ENCODE measurements at places on chromosomes 4 and X. TPM values are rescaled to one million over a fixed set of nuclear protein-coding genes. Genes with fewer than 3 reads are reported as not detected.

GYPB gene
- not detected for total RNA-seq

DNA sequence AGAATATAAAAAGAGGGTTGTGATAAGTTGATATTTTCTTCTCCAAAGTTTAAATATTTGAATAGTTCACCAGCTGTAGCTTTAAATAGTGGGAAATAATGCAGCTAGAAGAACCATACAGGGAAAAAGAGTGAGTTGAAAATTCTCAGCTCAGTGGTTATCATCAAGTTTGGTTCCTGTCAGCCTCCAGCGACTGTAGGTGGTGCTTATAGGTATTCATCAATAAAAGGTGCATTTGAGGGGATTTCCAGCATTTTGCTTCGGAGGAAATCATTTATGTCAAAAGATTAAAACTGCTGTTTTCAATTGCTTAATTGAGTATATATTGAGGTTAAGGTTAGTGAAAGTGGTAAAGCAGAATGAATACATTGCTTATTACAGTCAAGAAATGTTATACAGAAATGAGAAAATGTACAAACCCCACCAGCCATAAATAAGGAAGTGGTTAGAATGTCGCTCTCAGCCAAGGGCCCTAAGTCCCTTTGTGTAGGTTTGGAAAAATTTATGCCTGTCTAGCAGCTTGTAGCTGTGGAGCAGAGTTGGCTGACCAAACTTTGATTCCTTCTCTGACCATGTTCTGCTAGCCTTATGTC lies 532.9 kb upstream of the FTHL17 start:
- no peaks in the 10 kb centered on the region for H3K4me1 ChIP-seq
- no peak overlapping the region for H3K27ac ChIP-seq

NEIL3 gene
- 12.0 TPM for total RNA-seq

- H3K4me3 ChIP-seq, result no peak overlapping the region
- H3K27ac ChIP-seq, result peak overlapping the region; percentile 38
- H3K36me3 ChIP-seq, result no peaks in the 10 kb centered on the region
- DNase-seq, result no peak
- no peaks in the 10 kb centered on the region for H3K4me1 ChIP-seq
Measured at GRCh38 chrX:23749129-23749528, 6.1 kb upstream of the ACOT9 start.

GRCh38 chr4:183390374-183390773 lies 54.1 kb upstream of the CDKN2AIP start:
- H3K4me1 ChIP-seq, result peaks cover 2% of the 10 kb centered on the region
- H3K27ac ChIP-seq, result no peak overlapping the region
- no peaks in the 10 kb centered on the region for H3K27me3 ChIP-seq
- no peaks in the 10 kb centered on the region for H3K36me3 ChIP-seq
- no peak overlapping the region for H3K4me3 ChIP-seq
- no peak for DNase-seq

GRCh38 chr4:121053601-121054143 lies 18.7 kb downstream of the NDNF start:
- H3K27me3 ChIP-seq, result no peaks in the 10 kb centered on the region
- no peak overlapping the region for H3K27ac ChIP-seq
- H3K4me3 ChIP-seq, result no peak overlapping the region
- no peaks in the 10 kb centered on the region for H3K36me3 ChIP-seq

CHRNA9 gene
- 1.9 TPM for total RNA-seq

DNA sequence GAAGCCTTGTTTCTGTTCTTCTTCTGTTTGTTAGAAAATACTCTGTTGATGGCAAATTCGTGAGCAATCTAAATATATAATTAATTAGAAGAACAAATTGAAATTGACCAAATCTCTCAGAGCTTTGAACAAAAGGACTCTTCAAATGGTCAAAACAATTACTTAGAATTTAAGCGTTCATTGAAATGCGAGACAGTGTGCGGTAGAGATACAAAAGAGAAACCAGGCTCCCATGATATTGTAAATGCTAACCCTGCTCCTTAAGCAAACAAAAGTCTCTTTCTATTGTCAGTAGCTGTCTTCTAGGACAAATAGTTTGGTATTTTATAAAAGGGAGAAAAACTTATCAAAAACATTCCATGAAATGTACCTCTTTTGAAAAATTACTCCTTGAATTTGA lies 453.4 kb upstream of the MAGEB2 start:
- no peak overlapping the region for H3K27ac ChIP-seq
- DNase-seq, result no peak
- peaks cover 13% of the 10 kb centered on the region for H3K4me1 ChIP-seq
- H3K36me3 ChIP-seq, result no peaks in the 10 kb centered on the region
- H3K27me3 ChIP-seq, result peaks cover 2% of the 10 kb centered on the region

NXF2B gene
- total RNA-seq, result 0.18 TPM

- no peaks in the 10 kb centered on the region for H3K36me3 ChIP-seq
- H3K4me3 ChIP-seq, result no peak overlapping the region
- H3K4me1 ChIP-seq, result no peaks in the 10 kb centered on the region
- H3K27ac ChIP-seq, result no peak overlapping the region
- no peak for DNase-seq
Measured at GRCh38 chrX:37955273-37955672, 51.1 kb upstream of the SYTL5 start.

NHSL2 gene
- total RNA-seq, result 8.1 TPM

- DNase-seq, result no peak
- no peaks in the 10 kb centered on the region for H3K36me3 ChIP-seq
- H3K27me3 ChIP-seq, result no peaks in the 10 kb centered on the region
- no peak overlapping the region for H3K27ac ChIP-seq
- no peak overlapping the region for H3K4me3 ChIP-seq
Measured at GRCh38 chr4:114874321-114874720, 239.1 kb downstream of the NDST4 start.

SERPINA7 gene
- not detected for total RNA-seq

- no peaks in the 10 kb centered on the region for H3K36me3 ChIP-seq
- no peak overlapping the region for H3K4me3 ChIP-seq
- no peaks in the 10 kb centered on the region for H3K4me1 ChIP-seq
- no peak overlapping the region for H3K27ac ChIP-seq
Measured at GRCh38 chr4:166230841-166231240, 357.8 kb downstream of the TLL1 start.

GRCh38 chrX:119686087-119686691 lies 6.8 kb downstream of the SEPTIN6 start:
- H3K36me3 ChIP-seq, result no peaks in the 10 kb centered on the region
- H3K27ac ChIP-seq, result peak overlapping the region; percentile 93
- no peak for DNase-seq
- no peaks in the 10 kb centered on the region for H3K27me3 ChIP-seq
- H3K4me1 ChIP-seq, result peaks cover 52% of the 10 kb centered on the region
- no peak overlapping the region for H3K4me3 ChIP-seq

ARX gene
- not detected for total RNA-seq

GRCh38 chrX:134847133-134847532 lies 143.7 kb upstream of the SMIM10 start:
- no peaks in the 10 kb centered on the region for H3K27me3 ChIP-seq
- no peaks in the 10 kb centered on the region for H3K4me1 ChIP-seq
- H3K4me3 ChIP-seq, result no peak overlapping the region

GRCh38 chr4:99947190-99947578 lies 766 bp upstream of the DNAJB14 start:
- no peak overlapping the region for H3K4me3 ChIP-seq
- no peaks in the 10 kb centered on the region for H3K27me3 ChIP-seq
- H3K4me1 ChIP-seq, result peaks cover 26% of the 10 kb centered on the region
- peak overlapping the region; percentile 98 for H3K27ac ChIP-seq
- H3K36me3 ChIP-seq, result peaks cover 3% of the 10 kb centered on the region

MAGEB2 gene
- 0.23 TPM for total RNA-seq

BTK gene
- total RNA-seq, result 0.66 TPM

PRIMPOL gene
- total RNA-seq, result 9.6 TPM

COL25A1 gene
- total RNA-seq, result 6.6 TPM

DNA sequence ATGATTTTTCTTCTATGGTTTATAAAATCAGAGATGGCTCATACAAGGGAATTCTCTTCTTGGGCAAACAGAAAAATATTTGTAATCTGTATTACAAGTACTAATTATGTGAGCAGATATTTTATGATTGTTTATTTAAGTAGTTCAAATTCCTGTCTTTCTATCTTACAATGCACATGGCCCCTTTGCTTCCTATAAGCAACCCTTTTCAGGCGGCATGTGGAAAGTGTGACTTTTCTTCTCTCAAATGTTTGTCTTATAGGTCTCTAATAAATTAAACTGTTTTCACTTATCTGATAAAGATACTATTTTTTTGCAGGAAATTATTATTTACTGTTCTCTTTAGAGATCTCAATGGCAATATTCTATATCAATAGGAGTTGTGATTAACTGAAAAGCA lies 259.3 kb upstream of the MAGEB18 start:
- no peak overlapping the region for H3K4me3 ChIP-seq
- no peak for DNase-seq
- peaks cover 4% of the 10 kb centered on the region for H3K27me3 ChIP-seq
- H3K27ac ChIP-seq, result no peak overlapping the region

GRCh38 chrX:106959901-106960300 lies 39.7 kb downstream of the CLDN2 start:
- no peaks in the 10 kb centered on the region for H3K4me1 ChIP-seq
- H3K27me3 ChIP-seq, result no peaks in the 10 kb centered on the region
- no peak overlapping the region for H3K27ac ChIP-seq
- DNase-seq, result no peak
- peaks cover 18% of the 10 kb centered on the region for H3K36me3 ChIP-seq

GRCh38 chr4:85127653-85128052 lies 161.2 kb upstream of the WDFY3 start:
- H3K4me1 ChIP-seq, result peaks cover 47% of the 10 kb centered on the region
- peaks cover 28% of the 10 kb centered on the region for H3K27me3 ChIP-seq
- H3K4me3 ChIP-seq, result peak overlapping the region; percentile 5
- no peaks in the 10 kb centered on the region for H3K36me3 ChIP-seq

GRCh38 chr4:127616898-127617297 lies 15.9 kb upstream of the INTU start:
- H3K4me1 ChIP-seq, result no peaks in the 10 kb centered on the region
- no peak overlapping the region for H3K4me3 ChIP-seq

DNA sequence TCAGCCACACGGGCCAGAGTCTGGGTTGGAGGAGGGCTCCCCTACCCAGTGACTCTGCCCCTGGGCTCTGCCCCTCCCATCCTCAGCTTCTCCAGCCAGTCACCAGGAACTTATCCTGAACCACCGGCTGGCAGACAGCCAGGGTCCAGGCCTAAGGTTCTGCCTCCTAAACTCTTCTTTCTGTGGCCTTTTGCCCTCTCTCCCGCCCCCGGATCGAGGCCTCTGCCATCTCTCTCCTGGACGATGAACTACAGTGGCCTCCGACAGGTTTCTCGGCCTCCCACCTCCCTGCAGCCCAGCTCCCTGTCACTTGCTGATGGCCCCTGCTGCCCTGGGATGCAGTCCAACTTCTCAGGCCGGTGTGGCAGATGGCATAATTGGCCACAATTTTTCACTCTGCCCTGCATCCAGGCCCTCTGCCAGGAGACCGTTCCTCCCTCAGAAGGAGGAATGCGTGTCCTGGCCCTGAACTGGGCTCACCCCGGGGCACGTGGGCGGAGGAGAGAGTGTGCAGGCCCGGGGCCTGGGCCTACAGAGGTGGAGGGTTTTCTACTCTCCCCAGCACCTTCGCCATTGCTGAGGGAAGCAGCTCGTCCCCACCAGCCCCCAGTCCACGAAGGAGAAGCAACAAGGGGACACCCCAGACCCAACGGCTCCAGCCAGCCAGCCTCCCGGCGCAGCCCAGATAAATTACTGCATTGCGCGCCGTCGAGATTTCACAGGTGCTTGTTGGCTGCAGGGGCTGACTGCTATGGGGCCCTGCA lies 81.9 kb upstream of the LRPAP1 start:
- peaks cover 10% of the 10 kb centered on the region for H3K27me3 ChIP-seq
- H3K4me3 ChIP-seq, result no peak overlapping the region
- peaks cover 9% of the 10 kb centered on the region for H3K4me1 ChIP-seq
- H3K27ac ChIP-seq, result no peak overlapping the region
- H3K36me3 ChIP-seq, result peaks cover 3% of the 10 kb centered on the region

DNA sequence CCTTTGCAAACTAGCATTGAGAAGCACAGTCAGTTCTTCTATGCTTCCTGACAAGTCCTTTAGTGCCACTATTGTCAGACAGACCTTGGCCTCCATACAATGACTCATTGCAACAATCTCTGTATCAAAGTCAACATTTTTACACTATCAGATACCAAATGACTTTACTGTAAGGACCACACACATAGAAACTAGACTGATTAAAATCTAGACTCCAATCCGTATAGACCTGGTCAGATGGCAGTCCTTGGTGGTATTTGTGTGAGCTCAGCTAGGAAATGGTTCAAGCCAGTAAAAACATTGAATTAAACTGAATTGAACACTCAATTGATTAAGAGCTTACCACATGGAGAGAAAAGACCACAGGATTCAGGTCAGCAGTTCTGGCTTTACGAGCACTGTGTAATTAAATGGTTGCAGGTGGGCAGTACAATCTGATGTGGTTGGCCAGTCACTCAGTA lies 549.8 kb upstream of the LCORL start:
- DNase-seq, result no peak
- H3K4me1 ChIP-seq, result no peaks in the 10 kb centered on the region
- no peaks in the 10 kb centered on the region for H3K27me3 ChIP-seq
- no peaks in the 10 kb centered on the region for H3K36me3 ChIP-seq
- no peak overlapping the region for H3K4me3 ChIP-seq
- no peak overlapping the region for H3K27ac ChIP-seq
